ENCODE measurements at places on chromosomes 16 and 17.

DNA sequence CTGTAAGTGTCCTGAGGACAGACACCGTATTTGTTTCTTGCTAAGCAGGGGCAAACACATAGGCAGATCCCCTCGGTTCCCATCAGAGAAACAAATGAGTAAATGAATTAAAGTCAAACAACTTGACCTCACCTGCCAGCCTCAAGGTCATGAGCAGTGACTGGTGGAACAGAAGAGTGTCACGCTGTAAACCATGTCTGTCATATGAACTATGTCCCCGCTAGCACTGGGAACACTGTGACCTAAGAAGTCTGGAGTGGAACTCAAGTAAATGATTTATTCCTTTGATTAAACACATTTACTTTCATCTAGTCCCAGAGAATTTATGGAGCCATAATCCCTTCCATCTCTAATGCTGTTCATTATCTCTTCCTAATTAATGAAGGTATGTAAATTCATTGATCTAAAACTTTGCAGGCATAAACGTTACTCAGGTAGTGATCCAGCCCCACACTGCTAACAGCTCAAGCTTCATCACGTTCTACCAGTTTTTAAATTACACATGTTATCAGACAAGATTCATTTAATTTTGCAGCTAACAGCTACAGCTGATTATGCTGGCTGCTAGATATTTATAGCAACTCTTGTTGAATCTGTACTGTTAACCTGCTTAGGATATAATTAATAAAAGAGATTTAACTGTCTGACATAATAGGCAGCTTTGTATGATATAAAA is 38.7 kb downstream of the CPPED1 start:
- DNase-seq, result no peak

GRCh38 chr17:38911081-38911730 is 14.2 kb upstream of the LASP1NB start:
- no peak for DNase-seq

DNA sequence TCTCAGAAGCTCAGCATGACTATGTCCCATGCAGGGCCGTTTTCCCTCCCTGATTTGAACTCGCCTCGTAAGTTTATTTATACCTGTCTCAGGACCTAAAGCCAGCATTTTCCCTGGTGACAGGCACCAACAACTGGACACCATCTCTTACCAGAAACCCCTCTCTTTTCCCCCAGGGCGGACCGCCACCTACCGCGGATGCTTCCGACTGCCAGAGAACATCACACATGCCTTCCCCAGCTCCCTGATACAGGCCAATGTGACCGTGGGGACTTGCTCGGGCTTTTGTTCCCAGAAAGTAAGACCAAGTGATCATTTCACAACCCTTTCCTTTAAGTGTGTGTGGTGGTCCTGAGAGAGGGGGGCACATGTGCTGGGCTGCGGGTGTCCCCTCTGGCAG is 24.7 kb downstream of the WSCD1 start:
- no peak for DNase-seq

DNA sequence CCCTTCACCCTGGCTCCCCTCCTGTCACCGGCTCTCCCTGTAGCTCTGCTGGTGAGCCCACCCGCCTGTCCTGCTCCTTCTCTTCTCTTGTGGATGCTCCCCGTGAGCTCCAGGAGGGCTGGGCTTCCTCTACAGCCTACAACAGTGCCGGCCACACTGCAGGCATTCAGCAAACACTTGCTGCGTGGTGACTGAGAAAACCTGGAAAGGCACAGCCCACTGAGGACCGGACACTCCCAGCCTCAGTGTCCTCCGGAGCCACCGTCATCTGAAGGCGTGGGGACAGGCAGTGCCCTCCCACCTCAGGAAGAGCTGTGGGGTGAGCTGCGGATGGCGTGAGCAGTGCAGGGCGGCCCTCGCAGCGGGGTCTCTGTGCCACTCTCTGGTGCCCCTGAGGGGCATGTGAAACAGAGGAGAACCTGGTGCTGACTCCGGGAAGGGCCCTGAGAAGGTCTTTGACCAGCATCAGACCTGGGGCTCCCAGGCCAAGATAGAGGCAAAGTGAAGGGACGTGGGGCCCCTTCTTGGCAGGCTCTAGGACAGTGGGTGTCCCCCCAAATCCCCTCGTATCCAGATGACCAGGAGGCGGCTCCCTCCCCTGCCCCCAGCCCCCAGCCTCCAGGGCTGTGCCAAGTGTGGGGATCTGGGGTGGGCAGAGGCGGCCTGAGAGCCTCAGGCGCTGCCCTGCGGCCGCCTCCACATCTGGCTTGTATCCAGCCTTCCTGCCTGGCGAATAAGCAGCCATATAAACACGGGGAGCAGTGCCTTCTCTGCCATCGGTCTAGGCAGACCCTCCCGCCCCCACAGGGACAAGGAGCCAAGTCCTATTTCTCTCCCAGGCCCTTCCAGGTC is 44.0 kb upstream of the PABPN1L start:
- no peak for DNase-seq

GRCh38 chr17:55158439-55158838 is 106.3 kb upstream of the HLF start:
- DNase-seq, result no peak

DNA sequence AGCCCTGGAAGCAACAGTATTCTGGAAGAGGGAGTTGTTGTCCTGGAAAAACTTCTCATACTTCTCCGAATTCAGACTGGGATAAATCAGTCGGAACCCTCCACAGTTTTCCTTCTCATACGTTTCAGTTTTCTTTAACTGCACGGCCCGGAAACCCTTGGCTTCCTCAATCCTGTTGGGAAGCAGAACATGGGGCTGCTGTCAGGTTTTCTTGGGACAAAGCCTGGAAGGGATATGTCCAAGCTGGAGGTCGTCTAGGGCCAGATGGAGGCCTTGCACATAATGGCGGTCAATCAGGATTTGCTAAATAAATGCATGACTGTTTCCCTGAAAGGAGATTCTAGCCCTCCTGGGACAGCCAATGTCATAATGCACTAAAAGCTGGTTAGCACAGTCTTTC is 29.2 kb downstream of the TTLL6 start:
- no peak for DNase-seq

- peak; percentile 88 for DNase-seq
Measured at GRCh38 chr17:489758-490329, 137.2 kb upstream of the RPH3AL start.

DNA sequence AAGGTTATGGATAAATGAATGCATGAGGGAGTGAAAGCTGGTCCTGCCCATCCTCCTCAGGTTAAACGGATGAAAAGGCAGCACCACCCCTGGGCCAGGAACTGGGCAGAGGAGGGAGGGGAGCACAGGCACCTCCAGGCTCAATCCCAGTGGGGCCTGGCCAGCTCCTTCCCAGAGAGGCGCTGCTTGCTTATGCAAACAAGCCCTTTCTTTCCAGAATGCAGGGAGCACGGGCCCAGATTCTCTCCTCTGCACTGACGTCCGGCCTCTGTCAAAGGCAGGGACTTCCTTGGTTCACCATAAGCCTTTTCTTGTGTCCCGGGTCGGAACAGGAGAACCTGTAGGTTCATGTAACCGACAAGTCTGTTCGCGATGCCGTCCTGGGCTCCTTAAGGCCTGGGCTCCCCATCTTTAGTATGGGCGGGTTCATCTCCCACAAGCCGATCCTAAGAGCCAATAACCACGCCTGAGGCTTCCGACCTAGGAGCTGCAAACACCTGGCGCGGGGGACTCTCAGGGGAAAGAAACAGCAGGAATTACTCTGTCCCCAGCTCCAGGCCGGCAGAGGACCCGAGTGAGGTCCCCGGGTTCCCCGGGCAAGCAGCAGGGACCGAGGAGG is 16.3 kb downstream of the ENPP7 start:
- no peak for DNase-seq

DNA sequence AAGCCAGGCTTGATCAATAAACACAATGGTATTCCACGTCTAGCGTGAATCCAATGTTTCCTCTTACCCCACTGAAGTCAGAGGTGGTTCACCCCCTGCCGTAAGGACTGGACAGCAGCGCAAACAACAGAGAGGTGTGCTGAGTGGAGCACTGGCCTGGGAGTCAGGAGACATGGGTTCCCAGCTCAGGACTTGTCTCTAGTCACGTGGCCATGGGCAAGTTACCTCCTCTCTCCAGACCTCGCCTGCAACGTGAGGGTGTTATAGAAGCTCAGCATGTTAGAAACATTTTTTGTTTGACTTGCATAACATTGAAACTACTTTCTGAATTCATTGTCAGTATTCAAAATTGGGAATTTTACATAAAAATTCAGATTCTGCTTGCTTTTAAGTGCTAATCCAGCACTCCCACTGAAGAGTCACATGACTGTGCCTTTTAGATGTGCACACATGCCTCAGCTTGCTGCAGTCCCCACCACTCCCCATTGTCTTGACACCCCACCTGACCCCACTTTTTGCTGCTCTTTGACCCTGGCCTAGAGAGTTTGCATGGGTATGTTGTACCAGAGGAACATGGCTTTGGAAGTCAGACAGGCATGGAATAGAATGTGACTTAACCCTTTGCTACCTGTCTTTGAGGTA is 8.8 kb upstream of the CPNE2 start:
- DNase-seq, result no peak

- DNase-seq, result no peak
Measured at GRCh38 chr17:82835766-82836512, 3.9 kb downstream of the ZNF750 start.

DNA sequence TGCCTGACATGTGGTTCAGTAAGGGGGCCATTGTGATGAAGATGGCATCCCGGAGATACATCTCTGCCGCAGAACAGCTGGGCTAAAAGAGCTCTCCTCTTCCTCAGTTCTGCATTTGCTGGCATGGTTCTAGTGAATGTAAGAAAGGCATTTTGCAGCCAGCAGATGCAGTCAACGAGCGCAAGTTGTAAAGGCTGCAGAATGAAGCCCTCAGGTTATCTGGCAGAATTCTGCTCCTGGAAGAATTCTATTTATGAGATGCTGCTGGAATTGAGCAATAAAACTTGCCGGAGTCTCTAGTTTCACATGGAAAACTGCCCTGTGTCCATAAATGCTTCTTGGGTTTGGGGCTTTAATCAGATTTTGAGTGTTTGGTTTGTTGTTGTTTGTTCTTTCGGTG is 176.8 kb upstream of the HSBP1 start:
- no peak for DNase-seq

DNA sequence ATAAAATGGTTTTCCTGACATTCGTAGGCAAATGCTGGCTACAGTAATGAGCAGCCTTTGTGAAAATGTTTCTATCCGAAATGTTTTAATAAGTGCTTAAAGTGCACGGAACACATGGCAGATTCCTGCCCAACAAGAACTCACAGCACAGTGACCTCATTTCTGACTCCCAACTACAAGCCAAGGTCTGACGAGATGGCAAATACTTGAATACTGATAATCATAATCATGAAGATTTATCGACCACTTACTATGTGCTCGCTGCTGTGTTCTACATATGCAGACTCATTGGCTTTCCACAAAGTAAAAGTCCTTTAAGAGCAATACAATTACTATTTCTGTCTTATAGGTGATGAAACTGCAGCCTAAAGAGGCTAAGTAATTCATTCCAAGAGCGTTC is 238.1 kb upstream of the CDH5 start:
- DNase-seq, result no peak

DNA sequence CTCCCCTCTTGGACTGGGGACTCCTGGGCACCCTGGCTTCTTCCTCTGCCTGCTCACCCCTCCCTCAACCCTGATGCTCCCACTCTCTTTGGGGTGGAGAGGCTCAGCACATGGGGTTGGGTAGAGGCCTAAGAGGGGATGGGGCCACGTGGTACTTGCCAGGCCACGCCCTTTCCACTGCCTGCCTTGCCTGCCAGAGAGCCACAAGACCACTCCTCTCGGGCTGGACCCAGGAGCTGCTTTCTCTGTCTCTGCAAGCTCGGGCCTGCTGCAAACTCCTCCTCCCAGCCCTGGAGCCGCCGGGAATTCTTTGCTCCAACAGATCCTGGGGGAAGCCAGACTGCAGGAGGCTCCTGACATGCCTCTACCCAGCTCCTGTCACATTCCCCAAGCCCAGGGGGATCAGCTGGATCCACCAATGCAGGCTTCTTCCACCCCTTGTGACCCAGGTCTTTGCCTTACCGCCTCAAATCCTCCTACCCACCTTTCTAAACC is 11.8 kb downstream of the DLX4 start:
- DNase-seq, result no peak

- DNase-seq, result peak; percentile 95
Measured at GRCh38 chr17:21278450-21279197, 5.9 kb upstream of the MAP2K3 start.

- DNase-seq, result no peak
Measured at GRCh38 chr16:54546521-54546920, 259.9 kb upstream of the IRX3 start.

GRCh38 chr17:49071106-49071505 is 61.5 kb upstream of the B4GALNT2 start:
- DNase-seq, result no peak

DNA sequence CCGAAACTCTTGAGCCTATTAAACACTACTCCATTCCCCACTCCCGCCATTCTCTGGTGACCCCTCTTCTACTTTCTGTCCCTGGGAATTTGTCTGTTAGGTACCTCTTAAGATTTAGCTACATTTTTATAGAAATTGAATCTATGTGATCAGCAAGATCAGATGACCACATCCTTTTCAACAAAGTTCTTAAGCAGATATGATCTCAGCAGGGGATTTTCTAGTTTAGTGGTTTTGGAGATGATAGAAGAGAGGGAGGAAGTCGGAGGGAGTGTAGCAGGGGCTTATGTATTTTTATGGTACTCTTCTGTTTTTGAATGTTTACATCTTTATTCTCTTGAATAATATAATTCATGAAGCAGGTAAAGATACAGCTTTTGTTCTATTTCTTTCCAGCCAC is 40.8 kb downstream of the RPA1 start:
- DNase-seq, result peak; percentile 89

DNA sequence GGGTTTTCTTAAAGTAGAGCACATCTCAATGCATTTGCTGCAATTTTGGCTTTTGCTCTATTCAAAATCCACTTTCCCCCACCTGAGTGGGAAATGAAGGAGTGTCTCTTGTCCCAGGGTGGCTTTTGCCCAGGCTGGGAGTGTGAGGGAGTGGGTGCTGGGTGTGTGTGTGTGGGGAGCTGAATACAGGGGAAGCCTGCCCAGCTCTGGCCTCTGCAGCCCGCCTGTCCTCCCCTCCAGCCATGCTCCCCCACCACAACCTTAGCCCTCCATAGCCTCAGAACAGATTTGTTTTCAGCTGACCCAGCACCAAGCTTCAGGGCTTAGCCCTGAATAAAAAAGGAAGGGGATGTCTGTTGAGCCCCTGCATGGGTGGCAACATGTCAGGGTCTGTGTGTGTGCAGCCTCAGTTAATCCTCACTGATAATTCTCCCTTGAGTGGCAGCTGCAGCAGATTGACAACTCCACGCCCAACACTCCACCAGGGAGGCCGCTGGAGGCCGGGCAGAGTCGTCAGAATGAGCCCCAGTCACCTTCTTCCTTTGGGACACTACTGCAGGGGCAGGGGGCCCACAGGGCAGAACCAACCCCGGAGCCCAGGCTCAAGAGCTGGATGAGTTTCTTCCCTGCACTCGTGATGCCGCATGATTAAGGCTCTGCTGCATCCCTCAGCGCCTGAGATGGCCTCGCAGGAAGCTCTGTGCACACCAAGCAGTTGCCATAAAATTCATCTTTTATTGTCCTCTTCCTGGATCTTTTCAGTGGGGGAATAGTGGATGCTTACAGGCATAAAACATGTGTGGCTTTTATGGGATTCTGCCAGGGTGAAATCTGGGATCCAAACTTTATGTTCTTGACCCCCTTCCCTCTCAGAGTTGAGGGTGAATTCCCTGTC is 55.0 kb downstream of the SPACA3 start:
- no peak for DNase-seq

Measured in Jurkat, Clone E6-1 (cell line).